Smooth muscle cell of the pulmonary artery (primary cell): ENCODE measurements at places on chromosomes 11 and 22. TPM values are rescaled to one million over a fixed set of nuclear protein-coding genes. Genes with fewer than 3 reads are reported as not detected.

The VPS51 gene
- total RNA-seq = 155 and 218 TPM in 2 replicates

The CCDC116 gene
- total RNA-seq = 0.20 and 0.26 TPM in 2 replicates

The TPH1 gene
- 0.03 and 0.07 TPM in 2 replicates for total RNA-seq

The MS4A4E gene
- total RNA-seq = not detected in 2 replicates

The SEPTIN3 gene
- 0.07 and 0.30 TPM in 2 replicates for total RNA-seq

The P2RX6 gene
- 10.2 and 20.8 TPM in 2 replicates for total RNA-seq

The IL18 gene
- 0.07 and 0.23 TPM in 2 replicates for total RNA-seq

The OVOL1 gene
- not detected in 2 replicates for total RNA-seq

The CARD18 gene
- total RNA-seq = not detected in 2 replicates

The SYT12 gene
- 1.6 and 2.6 TPM in 2 replicates for total RNA-seq

The OR4D11 gene
- not detected in 2 replicates for total RNA-seq

The RNH1 gene
- total RNA-seq = 279 and 507 TPM in 2 replicates
